ENCODE measurements at places on chromosomes 7 and 10.

GRCh38 chr10:76466836-76467503 is 1035.5 kb downstream of the LRMDA start:
- no peak for DNase-seq

DNA sequence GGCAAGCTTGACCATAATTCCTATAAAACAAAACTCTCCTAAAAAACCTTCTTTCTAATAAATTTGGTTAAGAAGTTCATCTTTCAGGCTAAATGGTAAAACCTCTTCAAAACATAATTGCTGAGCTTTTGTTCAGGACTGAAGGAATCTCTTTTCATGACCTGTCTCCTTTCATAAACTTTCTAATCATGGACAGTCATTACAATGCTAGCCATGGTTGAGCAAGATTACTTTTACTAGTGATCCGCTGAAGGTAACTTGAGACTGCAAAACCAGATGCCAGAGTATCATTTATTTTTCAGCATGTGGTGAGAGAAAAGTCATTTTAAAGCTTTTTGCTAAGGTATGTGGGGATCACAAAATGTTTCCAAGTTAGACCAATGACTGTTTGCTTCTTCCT is 186.4 kb upstream of the RHOBTB1 start:
- no peak for DNase-seq

- DNase-seq: no peak
Observed at GRCh38 chr10:110109511-110109910, 97.9 kb upstream of the MXI1 start.

DNA sequence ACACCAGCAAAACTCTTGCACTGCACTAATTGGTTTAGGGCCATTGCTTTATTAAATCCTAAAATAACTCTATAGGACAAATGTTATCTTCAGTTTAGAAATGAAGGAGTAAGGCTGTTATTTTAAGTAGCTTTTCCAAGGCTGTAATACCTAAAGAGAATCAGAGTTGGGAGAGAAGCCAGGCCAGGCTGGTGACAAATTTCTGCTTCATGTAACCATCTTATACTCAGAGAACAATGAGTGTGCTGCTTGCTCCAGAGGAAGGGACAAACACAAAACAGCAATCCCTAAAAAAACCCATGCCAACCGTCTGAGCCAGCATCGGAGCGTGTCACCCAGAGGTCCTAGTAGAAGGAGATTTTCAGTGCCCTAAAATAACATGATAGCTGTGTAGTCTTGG is 49.7 kb upstream of the TARP start:
- no peak for DNase-seq

DNA sequence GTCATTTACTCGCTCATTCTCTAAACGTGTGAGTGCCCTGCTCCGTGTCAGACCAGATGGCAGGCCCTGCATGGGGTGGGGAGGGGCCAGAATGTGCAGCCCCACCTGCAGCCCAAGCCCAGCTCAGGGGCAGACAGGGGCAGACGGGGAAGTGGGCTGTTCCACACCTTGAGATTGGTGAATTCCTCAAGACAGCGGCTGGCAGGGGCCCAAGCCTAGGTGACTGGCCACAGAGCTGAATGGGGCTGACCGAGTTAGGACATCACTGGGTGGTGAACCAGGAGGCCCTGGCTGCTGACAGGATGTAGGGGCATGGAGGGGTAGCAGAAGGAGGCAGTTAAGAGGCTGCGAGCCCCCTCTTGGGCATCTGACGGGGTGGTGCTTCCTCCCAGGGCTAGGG is 79.1 kb downstream of the MGMT start:
- DNase-seq: no peak

GRCh38 chr10:57979491-57979890 is 288.2 kb downstream of the IPMK start:
- DNase-seq: no peak

DNA sequence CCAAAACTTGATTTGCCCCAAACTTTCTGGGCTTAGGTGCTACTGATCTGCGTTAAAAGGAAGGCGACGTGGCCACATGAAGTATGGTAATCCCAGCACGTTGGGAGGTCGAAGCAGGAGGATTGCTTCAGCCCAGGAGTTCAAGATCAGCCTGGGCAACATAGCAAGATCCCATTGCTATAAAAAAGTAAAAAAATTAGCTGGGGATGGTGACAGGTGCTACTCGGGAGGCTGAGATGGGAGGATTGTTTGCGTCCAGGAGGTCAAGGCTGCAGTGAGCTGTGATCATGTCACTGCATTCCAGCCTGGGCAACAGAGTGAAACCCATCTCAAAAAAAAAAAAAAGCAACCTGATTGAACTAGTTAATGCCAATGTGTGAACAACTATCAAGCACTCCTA is 5.1 kb upstream of the CUL1 start:
- DNase-seq: no peak

DNA sequence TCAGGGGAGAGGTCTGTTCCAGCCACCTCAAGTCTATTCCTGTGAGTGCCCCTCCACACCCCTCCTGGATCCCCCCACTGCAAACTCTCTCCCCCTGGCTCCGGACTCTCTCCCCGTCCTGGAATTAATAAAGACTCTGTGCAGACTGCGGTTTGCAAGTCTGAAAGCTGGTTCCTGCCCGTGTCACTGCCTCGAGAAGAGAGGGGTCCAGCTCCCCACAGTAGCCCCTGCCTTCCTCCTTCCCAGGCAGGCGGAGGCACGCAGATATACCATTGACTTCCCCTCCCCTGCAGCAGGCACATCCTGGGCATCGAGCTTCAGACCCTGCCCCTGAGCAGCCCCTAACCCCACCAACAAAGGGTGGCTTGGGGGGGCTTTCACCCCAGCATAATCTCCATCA is 2.2 kb upstream of the ELN start:
- no peak for DNase-seq

DNA sequence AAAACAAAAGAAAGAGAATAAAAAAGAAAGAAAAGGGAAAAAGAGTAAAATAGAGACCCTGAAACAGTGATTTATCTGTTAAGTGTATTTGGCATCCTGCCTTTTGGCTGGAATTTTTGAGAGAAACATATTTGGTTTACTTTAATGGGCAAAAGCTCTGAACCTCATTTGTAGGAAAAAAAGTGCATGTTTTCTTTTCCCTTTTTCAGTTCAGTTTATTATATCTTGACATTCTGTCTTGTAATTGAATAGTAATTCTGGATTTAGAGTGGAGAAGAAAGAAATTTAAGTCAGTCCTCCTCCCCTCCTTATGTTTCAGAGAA is 69.5 kb downstream of the ARID5B start:
- no peak for DNase-seq

GRCh38 chr10:21432266-21432665 is 93.2 kb downstream of the SKIDA1 start:
- DNase-seq: no peak

DNA sequence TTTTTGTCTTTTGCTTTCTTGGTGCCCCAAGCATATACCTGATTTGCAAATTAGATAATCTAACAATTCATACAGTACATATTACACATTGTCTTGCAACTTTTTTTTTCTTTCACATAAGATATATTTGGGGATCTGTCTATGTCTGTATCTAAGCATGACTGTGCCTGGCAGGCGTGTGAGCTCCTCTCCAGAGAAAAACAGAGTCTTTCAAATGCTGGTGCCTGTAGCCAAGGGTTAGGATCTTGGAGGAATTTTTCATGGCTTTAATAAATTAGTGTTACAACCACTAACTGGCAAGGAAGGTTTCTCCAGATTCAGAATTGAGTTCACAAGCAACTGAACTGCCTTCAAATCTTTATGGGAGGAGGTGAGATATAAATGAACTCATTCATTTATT is 14.8 kb upstream of the SLF2 start:
- no peak for DNase-seq

DNA sequence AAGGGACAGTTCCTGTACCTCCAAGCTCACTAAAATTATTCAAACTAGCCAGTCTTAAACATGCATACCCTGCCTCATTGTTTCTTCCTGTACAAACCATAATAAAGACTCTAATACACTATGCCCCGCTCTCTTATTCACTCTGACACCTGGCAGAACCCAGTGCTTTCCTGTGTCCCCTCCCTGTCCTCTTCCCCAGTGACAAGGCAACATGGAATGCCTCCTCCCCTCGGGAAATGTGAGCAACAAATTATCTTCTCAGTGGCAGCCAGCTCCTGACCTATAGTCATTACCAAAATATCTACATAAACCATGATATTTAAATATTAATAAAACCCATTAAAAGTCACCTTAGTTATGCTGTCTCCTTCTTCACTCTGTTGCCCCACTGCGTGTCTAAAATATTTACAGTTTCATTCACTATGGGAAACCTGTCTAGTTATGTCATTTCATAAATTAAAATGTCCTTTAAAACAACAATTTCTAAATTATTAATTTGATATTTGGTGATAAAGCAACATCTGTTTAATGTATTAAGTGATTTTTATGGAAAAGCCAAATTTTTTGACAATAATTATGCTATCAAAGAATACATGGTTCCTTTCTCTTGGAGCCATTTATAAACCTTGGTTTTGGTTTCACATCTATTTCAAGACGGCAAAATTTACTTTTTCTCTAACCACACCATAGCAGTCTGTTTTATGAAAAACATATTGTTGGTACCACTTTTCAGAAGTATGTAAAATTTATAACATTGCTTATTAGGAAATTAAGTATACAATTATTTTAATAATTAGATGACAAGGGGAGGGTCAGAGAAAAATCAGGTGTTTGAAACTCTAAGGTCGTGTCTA is 1355.2 kb downstream of the XPNPEP1 start:
- DNase-seq: no peak

- DNase-seq: no peak
Observed at GRCh38 chr7:27617651-27618381, 44.9 kb downstream of the HIBADH start.

Measured in NCI-H510A treated with DMSO at 0.1 percent for 48 hours (cell line).